ENCODE measurements at places on chromosomes 6 and 20. TPM values are rescaled to one million over a fixed set of nuclear protein-coding genes. Genes with fewer than 3 reads are reported as not detected.

Gene LYRM2
- 28.3 TPM for total RNA-seq

Gene TRIM10
- total RNA-seq: not detected

Gene AKAP12
- 123 TPM for total RNA-seq

Gene MACROD2
- total RNA-seq: 1.4 TPM

Gene MYT1
- total RNA-seq: 0.08 TPM

Gene GNRH2
- total RNA-seq: 0.47 TPM

Gene SPATS1
- total RNA-seq: not detected

Gene ANGPT4
- total RNA-seq: not detected

Gene MRAP2
- total RNA-seq: 1.1 TPM

Gene PHACTR3
- total RNA-seq: not detected

Gene OPRM1
- not detected for total RNA-seq

Gene CHMP4B
- 186 TPM for total RNA-seq

Gene GGTLC1
- total RNA-seq: not detected

Gene GSTA3
- total RNA-seq: not detected

Gene PRR18
- 0.14 TPM for total RNA-seq

Gene CSNK2B
- total RNA-seq: 170 TPM

Gene SFTA2
- not detected for total RNA-seq

Gene C6orf141
- total RNA-seq: 13.5 TPM

Gene RTN4IP1
- total RNA-seq: 9.7 TPM

Gene SLC22A16
- not detected for total RNA-seq

Gene SLC44A4
- total RNA-seq: 0.29 TPM

Gene PAK5
- total RNA-seq: not detected

Gene DEFB124
- not detected for total RNA-seq

Gene COL12A1
- 6.4 TPM for total RNA-seq

Gene GATA5
- 0.29 TPM for total RNA-seq

Gene PRDM13
- total RNA-seq: 0.45 TPM

Gene FAM83D
- total RNA-seq: 75.0 TPM

Gene KLHDC3
- total RNA-seq: 22.2 TPM

Gene GJA10
- not detected for total RNA-seq

Gene FERMT1
- total RNA-seq: 16.7 TPM

Gene CDC5L
- 12.5 TPM for total RNA-seq

Gene SALL4
- total RNA-seq: 1.3 TPM

Gene FAXC
- 7.2 TPM for total RNA-seq

Gene WFDC5
- total RNA-seq: not detected

Gene LPIN3
- total RNA-seq: 11.0 TPM

Gene RPP21
- 63.6 TPM for total RNA-seq

Gene NOX3
- total RNA-seq: not detected

Gene CITED2
- 23.8 TPM for total RNA-seq

Gene CST2
- 0.83 TPM for total RNA-seq

Gene TMEM244
- not detected for total RNA-seq

Gene ADISSP
- total RNA-seq: 83.9 TPM

Gene TTK
- 18.9 TPM for total RNA-seq

Gene HSPA12B
- 0.59 TPM for total RNA-seq

Gene TFAP2D
- total RNA-seq: not detected

Gene PAX1
- 0.09 TPM for total RNA-seq

Gene SMLR1
- not detected for total RNA-seq

Gene RNF144B
- 0.52 TPM for total RNA-seq

Measured in A549 treated with ZK216348 at 1 μM for 4 hours (cell line).